Astrocyte of the spinal cord (primary cell): ENCODE measurements at places on chromosomes 1 and 21.

DNA sequence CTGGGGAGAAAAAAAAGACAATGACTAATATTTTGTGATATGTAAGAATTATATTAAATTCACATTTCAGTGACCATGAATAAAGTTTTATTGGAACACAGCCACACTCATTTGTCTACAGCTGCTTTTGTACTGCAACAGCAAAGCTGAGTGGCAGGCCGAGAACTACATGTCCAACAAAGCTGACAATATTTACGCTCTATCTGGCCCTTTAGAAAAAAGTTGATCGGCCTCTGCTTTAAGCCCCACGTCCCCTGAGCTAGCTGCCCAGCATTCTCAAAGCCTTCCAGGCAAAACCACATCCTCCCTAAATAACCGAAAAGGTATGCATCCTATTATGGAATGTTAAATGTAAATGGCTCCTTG lies 8.6 kb downstream of the SLC2A1 start:
- peak; percentile 75 for DNase-seq

DNA sequence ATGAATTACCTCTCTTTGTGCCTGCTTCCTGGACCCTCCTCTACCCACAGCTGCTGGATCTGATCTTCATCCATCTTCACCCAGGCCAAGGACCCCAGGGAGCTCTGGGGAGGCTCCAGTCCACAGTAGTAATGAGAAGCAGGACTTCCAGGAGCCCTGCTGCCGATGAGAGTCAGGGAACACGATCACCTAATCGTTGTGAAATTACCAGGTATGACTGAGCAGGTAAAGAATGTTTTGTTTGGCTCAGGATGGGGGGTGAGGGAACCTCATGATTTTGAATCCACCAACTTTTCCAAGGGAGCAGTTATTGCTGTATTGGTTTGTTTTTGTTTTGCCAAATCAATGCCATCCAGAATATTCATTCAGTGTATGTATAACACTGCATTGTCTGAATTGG lies 454.0 kb downstream of the PLPP3 start:
- DNase-seq, result no peak

DNA sequence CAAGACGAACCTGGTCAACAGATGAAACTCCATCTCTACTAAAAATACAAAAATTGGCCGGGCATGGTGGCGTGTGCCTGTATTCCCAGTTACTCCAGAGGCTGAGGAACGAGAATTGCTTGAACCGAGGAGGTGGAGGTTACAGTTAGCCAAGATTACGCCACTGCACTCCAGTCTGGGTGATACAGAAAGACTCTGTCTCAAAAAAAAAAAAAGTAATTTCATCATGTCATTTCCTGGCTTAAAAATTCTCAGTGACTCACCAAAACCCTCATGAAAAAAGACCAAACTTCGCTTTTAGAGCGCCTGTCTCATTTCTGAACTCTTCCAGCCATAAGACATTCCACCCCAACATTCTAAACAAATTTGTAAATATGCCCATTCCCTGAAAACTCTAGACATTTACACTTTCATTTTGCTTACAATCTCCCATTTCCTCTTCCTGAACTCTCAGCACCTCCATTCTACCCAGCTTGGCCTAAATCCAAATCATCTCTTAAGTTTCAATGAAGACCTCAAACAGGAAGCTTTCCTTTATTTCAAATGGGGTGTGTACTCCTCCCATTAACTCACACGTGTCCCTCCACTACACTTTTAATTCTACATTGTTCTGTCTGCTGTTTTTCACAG lies 50.5 kb upstream of the PRRC2C start:
- DNase-seq, result peak; percentile 90

DNA sequence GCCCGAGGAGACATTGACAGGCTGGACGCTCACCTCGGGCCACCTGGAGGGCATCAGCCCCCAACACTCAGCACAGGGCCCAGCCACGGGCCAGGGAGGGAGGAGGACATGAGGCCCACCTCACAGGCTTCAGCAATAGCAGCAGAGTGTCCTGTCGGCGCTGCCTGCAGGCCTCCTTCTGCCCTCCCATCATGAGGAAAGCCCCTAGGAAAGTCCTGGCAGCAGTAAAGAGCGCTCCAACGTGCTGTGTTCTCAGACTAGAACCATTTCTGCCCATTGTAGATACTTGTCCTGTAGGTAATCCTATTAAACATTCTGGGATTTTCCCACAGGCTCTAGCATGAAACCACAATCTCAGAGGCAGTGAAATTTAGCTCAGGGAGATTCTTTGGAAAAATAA lies 62.0 kb upstream of the GALNT2 start:
- no peak for DNase-seq

DNA sequence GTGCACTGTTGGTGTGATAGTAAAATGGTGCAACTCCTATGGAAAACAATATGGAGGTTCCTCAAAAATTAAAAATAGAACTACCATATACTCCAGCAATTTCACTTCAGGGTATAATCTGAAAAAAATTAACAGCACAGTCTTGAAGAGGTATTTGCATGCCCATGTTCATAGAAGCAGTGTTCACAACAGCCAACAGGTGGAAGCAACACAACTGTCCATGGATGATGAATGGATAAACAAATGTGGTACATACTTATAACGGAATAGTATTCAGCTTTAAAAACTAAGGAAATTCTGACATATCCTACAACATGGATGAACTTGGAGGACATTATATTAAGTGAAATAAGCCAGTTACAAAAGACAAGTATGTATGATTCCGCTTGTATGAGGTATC lies 8.2 kb downstream of the TTLL7 start:
- DNase-seq, result no peak

DNA sequence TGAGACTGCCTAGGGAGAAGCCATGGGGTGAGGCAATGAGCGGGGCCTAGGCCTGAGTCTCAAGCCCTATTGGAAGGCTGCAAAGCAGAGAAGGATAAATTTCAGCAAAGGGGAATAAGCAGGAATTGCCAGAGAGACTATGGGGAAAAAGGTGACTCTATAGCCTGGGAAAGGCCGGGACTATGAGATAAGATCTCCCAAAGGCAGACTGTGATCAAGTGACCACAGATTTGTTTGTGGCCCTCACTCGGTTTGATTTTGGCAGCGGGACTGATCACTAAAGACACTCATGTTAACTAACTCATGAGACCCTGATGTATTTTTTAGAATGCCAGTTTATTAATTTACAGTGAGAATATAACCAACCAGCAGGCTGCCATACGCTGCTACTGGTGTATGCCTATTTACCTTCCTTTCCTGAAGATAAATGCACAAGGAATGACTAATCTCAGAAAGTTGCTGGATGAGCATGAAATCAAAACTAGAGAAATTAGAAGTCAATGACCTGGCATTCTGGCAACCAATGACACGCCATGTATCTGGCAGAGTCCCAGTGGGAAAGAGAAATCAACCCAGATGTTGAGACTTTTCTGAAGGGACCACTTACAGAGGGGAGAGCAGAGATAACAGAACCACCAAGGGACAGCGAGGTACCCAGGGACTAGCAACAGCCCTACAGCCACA lies 4.3 kb downstream of the HSF2BP start:
- DNase-seq, result peak; percentile 41

GRCh38 chr1:1979482-1980165 lies 24.0 kb downstream of the CFAP74 start:
- DNase-seq, result no peak

- DNase-seq, result no peak
These were observed 16.3 kb downstream of the PAX7 start for GRCh38 chr1:18646786-18647410.

DNA sequence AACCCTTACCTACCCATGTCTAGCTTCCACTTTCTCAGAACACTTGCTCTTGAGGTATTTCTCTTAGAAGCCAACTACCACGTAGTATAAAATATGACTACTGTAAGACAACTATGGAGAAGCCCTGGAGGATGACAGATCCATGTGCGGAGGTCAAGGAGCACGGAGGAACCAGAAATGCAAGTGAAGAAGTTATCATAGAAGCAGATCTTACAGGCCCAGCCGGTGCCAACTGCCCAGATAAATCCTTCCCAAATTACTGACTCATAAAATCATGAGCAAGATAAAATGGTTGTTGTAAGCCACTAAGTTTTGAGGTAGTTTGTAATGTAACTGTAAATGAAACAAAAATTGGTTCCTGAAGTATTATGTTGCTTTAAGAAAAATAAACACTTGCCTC lies 12.6 kb downstream of the GTF2B start:
- no peak for DNase-seq

GRCh38 chr1:83787246-83787998 lies 211.5 kb downstream of the TTLL7 start:
- DNase-seq, result no peak

DNA sequence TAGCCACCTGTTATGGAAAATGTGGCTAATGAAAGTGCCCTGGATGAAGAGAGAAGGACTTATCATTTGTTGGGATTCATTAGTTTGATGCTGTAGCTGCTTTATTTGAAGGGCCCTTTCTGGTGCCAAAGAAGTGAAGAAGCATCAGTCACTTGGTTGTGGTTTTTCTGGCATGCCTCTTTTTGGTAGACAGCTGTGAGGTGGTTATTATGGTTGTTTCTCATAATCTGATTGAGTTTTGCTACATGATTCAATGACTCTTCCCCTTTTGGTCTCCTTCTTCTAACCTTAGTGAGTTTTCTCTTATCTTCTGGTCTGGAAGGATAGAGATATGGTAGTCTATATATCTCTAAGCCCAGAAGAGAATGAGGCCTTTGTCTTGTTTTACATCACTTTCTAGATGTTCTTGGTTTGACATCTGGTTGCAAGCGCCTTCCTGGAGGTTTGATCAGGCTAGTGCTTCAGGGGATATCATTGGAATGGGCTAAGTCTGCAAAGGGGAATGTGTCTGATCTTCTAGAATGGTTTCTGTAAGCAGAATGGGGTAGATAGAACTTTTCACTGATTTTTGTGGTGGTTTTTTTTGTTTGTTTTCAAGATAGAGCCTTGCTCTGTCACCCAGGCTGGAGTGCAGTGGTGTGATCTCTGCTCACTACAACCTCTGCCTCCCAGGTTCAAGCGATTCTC lies 26.0 kb downstream of the ARID1A start:
- DNase-seq, result no peak

DNA sequence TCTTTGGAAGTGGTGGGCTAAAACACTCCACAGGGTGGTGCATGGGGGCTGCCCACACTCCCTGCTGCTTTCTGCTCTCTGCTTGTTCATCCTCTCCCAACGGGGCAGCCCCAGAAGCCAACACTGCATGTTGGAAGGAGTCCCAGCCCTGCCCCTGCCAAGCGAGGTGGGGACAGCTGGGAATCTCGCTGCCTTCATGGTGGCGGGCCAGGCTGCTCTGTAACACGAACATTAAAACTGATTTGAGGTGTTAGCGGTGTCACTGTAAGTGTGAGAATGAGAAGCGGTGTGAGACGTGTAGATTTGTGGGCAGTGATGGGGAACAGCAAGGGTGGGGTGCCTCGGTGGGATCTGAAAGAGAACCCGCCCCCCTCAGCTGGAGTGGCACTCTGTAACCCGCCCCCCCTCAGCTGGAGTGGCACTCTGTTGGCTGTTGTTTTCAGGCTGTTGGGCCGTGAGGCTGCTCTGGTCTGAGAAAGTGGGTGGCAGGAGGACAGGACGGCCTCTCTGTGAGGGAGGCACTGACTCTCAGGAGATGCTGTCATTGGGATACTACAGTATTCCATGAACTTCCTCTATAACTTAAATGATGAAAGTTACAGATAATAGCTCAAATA lies 80.9 kb downstream of the PCBP3 start:
- no peak for DNase-seq

- no peak for DNase-seq
These were observed 4.4 kb upstream of the AUNIP start for GRCh38 chr1:25863486-25864262.

DNA sequence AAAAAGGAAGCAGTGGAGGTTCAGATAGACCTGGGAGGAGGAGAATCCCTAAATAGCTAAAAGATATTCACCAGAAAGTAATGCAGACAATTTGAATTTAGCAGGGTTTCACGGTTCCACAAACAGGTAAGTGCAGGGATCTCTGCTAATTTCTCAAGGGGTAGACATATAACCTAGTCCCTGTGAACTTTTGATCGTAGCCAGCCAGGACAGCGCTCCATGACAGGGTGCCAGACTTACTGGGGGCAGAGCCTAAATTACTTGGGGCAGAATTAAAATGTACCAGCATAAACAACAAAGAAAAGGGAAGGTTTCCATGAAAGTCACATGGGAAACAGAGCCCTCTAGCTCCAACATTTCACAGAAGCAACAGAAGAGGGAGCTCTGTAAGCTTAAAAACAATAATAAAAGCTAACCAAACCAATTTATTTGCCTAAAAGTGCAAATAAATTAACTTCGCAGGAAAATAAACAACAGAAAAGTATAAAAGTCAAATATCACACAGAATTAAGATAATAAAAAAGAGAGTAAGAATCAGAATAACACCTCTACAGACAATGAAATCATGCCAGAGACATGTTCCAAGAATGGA lies 198.3 kb downstream of the DUSP10 start:
- DNase-seq, result peak; percentile 49

DNA sequence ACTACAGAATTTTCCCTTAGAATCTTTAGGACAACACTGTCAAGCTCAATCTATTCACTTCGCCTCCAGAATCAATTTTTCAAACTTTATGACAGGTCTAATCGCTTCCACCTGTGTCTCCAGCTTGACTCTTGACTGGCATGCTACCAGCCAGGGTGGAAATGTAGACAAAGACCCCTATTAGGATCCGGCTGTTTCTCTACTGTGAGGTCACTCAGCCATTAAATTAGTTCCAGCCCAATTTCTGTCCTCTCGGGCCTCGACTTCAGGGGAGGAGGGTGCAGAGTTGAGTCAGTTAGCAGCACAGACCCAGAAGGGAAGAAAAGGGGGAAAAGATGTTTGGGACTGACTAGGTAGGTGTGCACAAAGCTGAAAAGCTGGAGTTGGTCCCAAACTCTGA lies 78.5 kb downstream of the HLCS start:
- no peak for DNase-seq

- DNase-seq, result no peak
These were observed 288.7 kb upstream of the USP25 start for GRCh38 chr21:15441060-15441493.

DNA sequence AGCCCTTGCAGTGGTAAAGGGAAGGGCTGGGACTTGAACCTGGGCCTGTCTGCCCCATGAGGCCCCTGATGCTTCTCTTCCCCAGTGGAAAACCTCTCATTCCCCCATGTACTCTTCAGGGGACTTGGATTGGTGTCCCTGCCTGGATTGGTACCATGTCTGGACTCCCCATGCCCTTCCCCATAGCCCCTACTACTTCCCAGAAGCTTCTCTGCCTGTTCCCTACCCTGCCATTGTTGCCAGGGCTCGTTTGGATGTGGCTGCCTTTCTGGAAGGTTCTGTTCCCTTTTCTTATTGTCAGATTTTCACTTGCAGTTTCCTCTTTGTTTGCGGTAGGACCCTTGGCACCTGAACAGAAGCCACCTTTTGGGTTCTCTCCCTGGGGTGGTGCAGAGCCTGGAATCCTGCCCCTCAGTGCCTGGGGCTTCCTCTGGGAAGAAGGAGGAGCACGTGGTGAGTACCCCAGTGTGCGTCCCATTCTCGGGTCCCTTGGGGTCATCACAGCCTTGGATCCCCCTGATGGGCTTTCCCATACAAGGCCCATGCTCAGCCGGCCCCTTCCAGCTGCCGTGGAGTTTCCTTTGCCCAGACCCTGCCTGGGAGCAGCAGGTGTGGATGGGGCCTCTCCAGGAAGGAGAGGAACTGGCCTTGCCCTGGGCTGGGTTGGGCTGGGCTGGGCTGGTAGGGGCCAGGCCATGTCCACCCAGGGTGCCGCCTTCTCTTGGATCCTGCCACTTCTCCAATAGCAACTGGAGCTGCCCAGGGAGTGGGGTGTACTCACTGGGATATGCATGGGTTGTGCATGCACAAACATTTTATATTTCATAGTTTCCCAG lies 281.1 kb downstream of the PTPRU start:
- DNase-seq, result no peak
